ENCODE measurements at places on chromosomes 16 and 17. TPM values are rescaled to one million over a fixed set of nuclear protein-coding genes. Genes with fewer than 3 reads are reported as not detected.

TNFRSF17 gene
- not detected for polyA plus RNA-seq

MYH3 gene
- polyA plus RNA-seq, result 3.2 TPM

ESRP2 gene
- 0.27 TPM for polyA plus RNA-seq

TPSG1 gene
- polyA plus RNA-seq, result 0.89 TPM

MMP15 gene
- polyA plus RNA-seq, result 45.5 TPM

STAC2 gene
- polyA plus RNA-seq, result 17.1 TPM

MT4 gene
- polyA plus RNA-seq, result not detected

DHX58 gene
- polyA plus RNA-seq, result 7.6 TPM

All from spinal cord (tissue), 10 donors.